GM04504 (cell line): ENCODE measurements at places on chromosomes 1 and 21.

GRCh38 chr1:47941609-47942239 lies 55.5 kb downstream of the TRABD2B start:
- no peak for DNase-seq

GRCh38 chr1:11761988-11762406 lies at the start of gene C1orf167:
Gene C1orf167 (plus strand): TSS chr1:11762193. CDS start chr1:11764401, 2,208 bp downstream.
- DNase-seq: no peak

DNA sequence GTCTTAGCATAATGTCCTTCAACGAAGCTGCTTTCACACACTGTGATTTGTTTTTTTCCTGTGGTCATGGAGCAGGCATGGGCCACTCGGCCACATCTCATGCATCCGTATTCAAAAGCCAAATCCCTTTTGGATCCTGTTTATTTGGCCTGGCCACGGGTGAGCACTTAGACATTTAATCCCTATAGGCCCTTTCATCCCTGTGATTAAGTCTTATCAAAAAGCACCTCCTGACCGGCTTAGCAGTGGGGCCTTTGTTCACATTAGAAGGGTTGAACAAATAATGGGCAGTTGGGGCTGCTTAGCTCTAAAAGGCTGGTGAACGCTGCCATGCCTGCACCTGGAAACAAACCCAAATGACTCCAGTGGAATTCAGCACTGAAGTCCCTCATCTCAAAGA lies 2.0 kb downstream of the KCNE2 start:
- DNase-seq: no peak

GRCh38 chr21:35050348-35051286 lies 1.5 kb upstream of the RUNX1 start:
- DNase-seq: no peak
